ENCODE measurements at places on chromosomes 5 and 9.

DNA sequence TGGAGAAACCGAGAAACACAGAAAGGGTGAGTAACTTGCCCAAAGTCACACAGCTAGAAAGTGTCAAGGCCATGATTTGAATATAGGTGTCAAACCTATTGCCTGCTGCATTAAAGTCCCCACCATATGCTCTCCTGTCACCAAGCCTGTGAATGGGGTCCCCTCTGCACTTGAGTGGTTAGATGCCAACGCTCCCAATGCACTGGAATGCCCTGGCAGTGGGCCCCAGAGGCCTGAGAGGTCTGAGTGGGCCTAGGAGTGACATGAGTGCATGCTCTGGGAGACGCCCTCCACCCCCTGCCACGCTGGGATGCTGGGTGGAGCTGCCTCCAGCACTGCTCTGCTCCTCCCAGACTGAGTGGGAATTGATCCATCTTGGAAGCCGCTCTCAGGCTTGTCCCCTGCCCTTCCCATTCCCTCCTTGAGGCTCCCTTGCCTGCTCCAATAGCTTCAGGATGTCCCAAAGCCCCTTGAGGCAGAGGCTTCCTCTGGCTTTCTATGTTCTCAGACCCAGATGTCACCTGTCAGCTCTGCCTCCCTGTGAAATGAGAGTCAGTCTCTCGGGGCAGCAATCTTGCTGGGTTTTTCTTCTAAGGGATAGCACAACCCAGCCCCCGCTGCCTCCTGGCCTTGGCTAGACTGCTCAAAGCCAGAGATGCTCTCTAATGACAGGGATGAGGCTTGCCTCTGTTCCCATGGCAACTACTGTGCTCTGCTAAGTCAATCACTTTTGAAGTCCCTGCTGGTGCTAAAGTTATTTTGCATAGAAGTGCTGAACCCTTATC, 6.6 kb upstream of the ARSI start:
- no peak for DNase-seq

GRCh38 chr5:72140711-72141110, 33.4 kb downstream of the MAP1B start:
- no peak for DNase-seq

- DNase-seq, result no peak
These were observed 48.1 kb downstream of the PRELID2 start for GRCh38 chr5:145787001-145787400.

DNA sequence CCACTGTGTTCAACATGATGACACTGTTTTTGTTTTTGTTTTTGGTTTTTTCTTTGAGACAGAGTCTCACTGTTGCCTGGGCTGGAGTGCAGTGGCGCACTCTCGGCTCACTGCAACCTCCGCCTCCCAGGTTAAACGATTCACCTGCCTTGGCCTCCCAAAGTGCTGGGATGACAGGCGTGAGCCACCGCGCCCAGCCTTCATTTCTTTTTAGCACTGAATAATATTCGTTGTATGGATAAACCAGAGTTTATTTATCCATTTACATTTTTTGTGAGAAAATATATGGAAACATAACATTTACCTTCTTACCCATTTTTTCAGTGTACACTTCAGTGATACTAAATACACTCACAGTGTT, 4.2 kb downstream of the CARD19 start:
- no peak for DNase-seq

- no peak for DNase-seq
These were observed 53.3 kb downstream of the NREP start for GRCh38 chr5:111703662-111704061.

- DNase-seq, result no peak
These were observed 229.0 kb upstream of the PAPPA start for GRCh38 chr9:115924669-115924987.

DNA sequence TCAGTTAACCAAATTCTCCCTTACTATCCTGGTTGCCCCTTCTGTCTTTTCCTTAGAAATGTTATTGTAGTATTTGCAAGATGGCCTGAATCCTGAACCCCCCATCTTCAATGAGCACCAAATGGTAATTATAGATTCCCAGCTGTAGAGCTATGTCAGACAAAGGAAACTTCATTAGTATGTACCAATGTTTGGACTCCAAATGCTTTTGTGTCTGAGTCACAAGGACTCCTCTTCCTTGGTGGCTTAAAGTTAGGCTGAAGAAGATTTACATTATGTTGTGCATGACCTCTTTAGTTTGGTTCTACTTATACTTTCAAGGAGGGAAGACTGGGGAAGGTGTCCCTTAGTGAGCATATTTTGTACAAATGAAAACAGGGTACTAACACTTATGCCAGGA, 105.9 kb upstream of the CDKN2B start:
- no peak for DNase-seq

DNA sequence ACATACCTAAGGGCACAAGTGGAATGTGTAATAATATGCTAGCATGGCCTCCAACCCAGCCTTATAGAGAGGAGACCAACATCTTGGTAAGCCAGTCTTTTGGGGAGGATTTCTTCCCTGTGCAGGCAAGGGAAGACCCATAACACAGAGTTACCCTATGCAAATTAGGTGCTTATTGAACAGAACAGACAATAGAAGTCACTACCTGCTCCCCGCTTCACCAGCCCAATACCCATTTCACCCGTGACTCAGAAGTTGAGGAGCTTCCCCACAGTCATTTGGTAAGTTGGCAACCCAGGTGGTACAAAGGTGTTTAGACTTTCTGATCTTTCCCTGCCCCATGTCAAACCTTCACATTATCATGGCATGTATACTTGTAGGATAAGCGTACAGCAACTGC, 44.6 kb downstream of the AOPEP start:
- no peak for DNase-seq

DNA sequence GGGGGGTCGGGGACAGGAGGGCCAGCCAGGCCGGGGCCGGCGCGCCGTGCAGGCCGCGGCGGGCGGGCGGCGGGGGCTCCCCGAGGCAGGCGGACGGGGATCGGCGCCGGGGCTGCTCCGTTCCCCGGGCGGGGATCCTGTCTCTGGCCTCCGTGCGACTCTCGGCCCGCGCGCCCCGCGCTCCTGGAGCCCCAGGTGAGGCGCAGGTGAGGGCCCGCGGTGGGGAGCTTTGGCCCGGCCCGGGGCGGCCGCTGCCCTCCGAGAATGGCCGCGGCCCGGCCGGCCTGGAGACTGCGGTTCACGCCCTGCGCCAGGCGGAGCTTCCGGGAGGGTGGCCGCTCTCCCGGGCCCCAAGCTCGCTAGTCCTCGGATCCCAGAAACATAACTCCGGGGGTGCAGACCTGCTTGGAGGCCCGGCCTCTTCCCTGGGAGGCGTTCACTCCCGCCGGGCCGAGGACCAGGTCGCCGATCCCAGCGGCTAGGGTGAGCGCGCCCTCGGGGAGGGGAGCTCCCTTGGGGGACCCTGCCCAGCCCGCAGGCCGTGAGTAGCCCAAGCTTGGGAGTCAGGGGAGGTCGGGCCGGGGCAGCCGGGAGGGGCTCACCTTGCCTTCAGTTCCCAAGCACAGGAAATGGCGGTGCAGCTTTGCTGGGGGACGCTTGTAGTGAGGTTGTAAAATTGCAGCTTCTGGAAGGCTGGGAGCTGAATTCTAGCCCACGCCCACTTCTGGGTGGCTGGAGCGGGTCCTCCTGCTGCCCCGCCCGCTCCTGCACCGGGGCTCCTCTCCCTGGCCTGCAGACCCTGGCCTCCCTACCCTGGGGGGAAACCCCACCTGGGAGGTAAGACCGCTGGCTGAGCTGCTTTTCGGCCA, 723 bp downstream of the PPP1R26 start:
- no peak for DNase-seq

- no peak for DNase-seq
These were observed 736.7 kb upstream of the WWC1 start for GRCh38 chr5:167554564-167555290.

DNA sequence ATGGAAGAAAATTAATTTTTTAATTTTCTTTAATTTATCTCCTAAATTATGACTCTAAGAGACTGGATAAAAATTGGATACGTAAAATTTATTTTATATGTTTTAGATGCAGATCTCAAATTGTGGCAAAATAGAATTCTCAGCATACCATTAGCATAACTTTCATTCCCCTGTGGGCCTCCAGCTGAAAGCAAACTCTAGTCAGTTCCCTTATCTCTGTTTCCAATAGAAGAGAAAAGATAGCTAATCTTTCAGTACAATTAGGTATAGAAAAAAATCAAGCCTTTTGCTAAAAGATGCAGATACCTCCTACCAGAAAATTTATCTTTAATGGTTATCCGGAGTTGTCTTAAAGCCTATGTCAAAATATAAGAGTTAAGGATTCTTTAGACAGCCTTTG, 1530.6 kb downstream of the EFNA5 start:
- no peak for DNase-seq

DNA sequence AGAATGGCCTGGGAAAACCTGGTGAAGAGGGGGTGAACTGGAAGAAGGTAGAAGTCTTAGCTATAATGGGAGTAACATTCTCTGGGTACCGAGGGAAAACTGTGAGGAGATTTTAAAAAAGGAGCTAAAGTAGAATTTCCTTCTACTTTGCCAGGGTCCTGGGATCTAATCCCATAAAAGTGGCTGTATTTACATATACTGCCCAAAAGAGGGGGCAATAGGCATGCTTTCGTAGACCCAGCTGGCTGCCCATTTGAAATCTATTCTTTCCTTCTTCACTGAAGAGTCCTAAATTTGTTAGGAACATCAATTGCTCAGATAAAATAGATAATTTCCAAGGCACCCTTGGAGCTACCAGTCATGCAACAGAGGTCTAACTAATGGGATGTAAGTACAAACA, 159.2 kb downstream of the CDC42SE2 start:
- no peak for DNase-seq

GRCh38 chr9:127865645-127866464, 11.4 kb upstream of the ENG start:
- no peak for DNase-seq

- DNase-seq, result no peak
These were observed 14.9 kb downstream of the IL4 start for GRCh38 chr5:132688536-132689339.

- no peak for DNase-seq
These were observed 11.1 kb downstream of the GAPVD1 start for GRCh38 chr9:125272697-125273096.

GRCh38 chr5:129511291-129511690, 51.2 kb downstream of the ADAMTS19 start:
- no peak for DNase-seq

DNA sequence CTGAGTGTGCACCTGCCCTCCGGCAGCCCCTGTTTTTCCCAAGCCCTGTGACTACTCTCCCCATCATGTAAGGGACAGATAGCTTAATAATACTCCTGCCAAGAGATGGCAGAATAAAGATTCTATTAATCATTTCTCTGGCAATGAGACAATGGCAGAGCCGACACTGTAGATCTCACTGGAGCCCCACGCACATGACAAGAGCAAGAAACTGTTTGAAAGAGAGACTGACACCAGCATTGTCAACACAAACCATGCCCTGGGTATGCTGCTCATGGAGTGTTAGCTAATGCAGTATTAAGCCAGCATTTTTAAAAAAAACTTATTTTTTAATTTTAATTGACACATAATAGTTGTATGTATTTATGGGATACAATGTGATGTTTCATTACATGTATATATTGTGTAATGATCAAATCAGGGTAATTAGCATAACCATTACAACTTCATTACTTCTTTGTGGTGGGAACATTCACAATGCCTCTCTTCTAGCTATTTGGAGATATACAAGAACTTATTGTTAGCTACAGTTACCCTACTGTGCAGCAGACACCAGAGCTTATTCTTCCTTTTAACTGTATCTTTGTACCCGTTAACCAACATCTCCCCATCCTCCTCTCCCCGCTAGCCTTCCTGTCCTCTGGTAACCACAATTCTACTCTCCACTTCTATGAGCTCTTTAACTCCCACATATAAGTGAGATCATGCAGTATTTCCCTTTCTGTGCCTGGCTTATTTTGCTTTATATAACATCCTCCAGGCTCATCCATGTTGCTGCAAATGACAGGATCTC, 31.5 kb upstream of the SEMA4D start:
- no peak for DNase-seq

GRCh38 chr5:52560366-52560765, 227.3 kb upstream of the ITGA1 start:
- no peak for DNase-seq

DNA sequence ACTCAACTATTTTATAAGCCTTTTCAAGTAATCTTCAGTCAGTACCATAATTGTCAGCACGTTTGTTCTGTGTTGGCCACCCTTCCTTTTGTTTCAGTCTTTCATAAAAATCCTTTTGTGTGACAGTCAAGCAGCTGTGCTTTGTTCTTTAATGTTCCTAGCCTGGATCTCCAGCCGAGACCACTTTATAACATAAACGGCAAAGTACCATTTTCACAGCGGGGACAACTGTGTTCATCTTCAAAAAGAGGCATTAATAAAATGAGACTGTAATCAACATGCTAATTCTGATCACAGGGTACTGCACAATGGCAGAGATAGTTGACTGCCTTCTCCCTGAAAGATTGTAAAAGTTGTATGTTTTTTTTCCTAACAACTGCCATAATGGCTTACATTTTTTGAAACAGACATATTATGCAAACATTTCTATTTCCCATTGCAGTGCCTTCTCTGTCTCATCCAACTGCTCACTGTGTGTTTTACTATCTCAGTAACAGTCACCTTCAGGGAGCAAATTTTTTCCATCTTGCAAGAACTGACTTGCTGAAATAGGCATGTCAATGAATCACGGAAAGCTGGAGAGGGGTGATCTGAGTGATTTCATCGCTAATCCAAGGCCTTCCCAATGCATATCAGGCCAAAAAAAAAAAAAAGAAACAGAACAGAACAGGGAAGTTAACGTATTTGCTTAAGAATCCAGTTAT, 828.5 kb upstream of the DMAC1 start:
- DNase-seq, result no peak

DNA sequence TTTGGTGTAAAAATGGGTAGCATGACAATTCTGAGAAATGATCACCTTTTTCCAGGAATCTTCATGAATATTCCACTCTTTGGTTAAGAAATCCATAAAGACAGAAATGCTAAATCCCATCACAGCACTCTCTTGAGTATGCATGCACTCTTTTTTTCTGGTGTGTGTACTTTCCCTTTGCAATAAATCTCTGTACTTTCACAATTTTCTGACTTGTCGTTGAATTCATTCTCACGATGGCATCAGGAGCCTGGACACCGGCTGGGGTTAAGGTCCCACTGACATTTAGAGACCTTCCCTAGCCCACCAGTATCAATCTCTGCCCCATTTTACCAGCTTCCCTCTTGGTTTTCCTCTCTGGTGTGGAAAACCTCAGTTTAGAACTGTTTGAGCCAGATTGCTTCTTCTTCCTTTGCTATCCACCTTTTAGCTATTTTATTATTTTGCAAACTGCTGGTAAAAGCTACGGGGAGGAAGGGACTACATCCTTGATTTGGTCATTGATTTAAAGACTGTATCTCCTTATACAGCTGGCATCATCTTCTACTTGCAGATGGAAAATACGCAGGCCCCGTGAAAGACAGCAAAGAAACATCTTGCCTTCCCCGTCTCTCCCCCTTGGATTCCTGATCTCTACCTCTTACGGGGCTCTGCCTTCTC, 59.9 kb upstream of the ZFR start:
- DNase-seq, result no peak

GRCh38 chr9:128078504-128079434, 10.7 kb downstream of the SLC25A25 start:
- DNase-seq, result no peak

- DNase-seq, result no peak
These were observed 89.5 kb upstream of the FAM120A start for GRCh38 chr9:93361995-93362394.

Measured in GM04504 (cell line).